HFFc6 (cell line): ENCODE measurements at places on chromosomes 1 and 21.

DNA sequence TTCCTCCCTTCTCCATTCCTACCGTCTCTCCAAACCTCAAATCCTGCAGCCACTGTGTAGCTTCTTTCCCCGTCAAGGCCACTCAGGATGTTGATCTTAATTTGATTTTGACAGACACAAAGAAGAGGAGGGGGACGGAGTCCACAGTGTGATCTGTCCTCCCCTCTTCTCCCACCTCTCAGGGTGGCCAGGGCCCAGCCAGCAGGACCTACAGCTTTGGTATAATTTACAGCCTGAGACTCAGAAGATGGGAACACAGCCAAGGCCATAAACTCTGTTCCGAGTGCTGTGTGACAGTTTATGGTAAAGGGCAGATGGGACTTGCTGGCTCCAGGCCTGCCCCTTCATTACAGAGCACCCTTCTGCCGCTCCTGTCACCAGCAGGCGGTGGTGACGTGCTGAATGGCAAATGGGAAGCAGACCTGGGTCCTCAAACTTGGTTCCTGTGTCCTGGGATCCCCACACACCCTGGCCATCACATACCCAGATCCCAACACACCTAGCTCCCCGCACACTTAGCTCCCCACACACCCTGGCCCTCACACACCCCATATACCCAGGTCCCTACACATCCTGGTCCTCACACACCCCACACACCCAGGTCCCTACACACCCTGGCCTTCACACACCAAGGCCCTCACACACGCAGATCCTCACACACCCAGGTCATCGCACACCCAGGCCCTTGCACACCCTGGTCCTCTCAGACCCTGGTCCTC lies 71.6 kb downstream of the CD2 start:
- no peak for DNase-seq

DNA sequence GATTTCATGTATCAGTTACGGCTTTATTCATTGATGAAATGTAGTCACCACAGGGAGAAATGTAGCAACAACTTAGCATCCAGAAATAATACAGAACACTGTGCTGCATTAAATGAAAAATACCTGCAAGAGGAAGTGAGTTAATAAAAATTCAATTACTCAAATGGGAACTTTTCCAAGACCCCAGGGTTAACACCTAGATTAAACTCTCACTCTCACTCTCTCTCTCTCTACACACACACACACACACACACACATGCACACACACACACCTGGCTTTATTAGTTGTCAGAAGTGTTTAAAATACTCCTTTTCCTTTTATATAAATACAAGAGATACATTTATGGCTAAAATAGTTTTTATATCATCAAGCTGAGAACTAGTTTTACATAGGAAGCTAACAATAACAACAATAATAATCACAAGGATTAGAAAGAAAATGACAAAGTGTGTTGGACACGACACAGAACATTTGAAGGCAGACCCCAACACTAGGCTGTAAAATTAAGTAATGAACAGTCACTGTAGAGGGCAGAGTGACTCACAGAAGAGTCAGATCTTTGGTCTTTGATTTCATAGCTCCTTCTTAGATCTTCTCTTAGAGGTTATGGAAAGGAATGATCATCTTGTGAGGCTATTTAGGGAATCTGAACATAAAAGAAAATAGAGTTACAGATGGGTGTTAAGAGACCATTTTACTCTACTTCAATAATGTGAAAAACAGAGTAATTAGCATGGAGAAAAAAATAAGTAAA lies 1266.0 kb upstream of the ADGRL2 start:
- DNase-seq: no peak

- no peak for DNase-seq
These were observed 240.6 kb downstream of the NUF2 start for GRCh38 chr1:163562355-163562754.

- DNase-seq: no peak
These were observed 84.3 kb downstream of the LTN1 start for GRCh38 chr21:28908351-28908750.

GRCh38 chr1:157829711-157830110 lies 9.8 kb upstream of the FCRL1 start:
- no peak for DNase-seq

DNA sequence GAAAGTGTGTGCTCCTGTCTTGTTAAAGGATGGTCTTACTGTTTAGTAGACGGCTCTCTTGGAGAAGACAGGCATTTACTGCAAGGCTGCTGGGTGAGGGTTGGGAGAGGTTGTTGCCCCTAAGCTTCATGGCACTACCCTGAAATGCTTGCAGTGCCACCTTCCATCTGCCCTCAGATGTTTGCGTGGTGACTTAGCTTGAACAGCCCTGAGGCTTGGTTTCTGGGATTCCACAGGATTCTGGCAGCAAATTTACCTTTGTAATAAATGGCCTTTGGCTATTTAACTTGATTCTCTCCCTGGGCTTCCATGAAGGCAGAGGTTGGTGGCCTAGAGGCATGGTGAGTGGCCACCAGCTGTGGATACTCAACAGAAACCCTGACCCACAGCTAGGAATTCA lies 11.6 kb downstream of the MTARC1 start:
- peak; percentile 9 for DNase-seq

DNA sequence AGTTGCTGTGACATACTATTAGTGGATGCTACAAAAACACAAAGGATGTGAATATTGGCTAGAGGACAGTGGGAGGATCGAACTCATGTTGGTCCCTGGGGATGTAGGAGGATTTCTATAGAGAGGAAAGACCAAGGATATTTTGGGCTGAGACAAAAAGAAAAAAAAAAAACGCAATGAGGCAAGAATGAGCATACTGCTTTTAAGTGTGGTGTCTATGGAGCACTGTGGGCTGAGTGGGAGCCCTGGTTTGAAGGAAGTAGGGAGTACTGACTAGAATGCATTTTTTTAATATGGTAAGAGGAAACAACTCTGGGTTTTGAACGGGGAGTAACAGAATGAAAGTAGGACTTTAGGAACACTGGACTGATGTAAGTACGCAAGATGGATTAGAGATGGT lies 450.7 kb downstream of the NEGR1 start:
- DNase-seq: no peak

DNA sequence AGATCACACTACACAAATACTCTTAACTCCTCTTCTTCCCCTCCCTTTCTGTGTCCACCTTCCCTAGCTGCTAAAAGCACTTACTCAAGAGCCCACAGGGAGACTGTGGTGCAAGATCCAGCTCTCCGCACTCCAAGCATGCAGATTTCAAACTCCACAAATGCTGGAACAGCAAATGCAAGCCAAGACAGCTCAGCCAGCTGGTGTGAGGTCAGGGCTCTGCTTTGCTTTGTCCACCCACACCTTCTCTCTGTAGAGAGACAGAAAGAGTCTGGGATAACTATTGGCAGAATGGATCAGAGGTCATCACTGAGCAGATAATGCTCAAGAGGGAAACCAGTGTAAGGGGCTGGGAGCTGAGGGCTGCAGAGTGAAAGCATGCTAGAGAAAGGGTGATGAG lies 45.2 kb upstream of the DPT start:
- DNase-seq: no peak

GRCh38 chr1:15916916-15917315 lies 59.0 kb downstream of the ZBTB17 start:
- no peak for DNase-seq

GRCh38 chr1:6447818-6448748 lies 17.9 kb downstream of the TNFRSF25 start:
- no peak for DNase-seq

- DNase-seq: peak; percentile 70
These were observed 177.0 kb downstream of the CLIC6 start for GRCh38 chr21:34845521-34846451.

GRCh38 chr1:51299185-51299885 lies 31.0 kb downstream of the TTC39A start:
- no peak for DNase-seq

DNA sequence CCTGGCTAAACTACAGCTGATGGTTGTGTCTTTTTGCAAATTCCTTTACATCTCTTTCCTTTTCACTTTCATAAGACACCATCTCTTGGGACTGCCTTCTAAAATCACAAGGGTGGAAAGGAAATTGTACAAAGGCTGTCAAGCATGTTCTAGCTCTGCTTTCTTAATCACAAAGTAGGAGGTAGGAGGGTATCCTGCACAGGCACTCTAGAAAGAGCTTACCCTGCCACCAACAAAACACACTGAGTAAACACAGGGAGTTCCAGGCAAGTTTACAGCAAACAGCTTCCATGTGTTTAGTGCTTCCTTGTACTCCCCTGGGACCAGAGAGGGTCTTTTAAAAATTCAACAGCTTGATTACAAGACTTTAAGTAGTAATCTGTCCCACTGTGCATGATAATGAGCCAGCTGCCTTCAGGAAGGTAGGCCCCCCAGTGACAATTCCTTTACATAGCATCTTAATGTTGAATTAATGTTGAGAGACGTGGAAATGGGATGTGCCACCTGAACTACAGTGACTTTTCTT lies 2.4 kb downstream of the PLPP3 start:
- no peak for DNase-seq

DNA sequence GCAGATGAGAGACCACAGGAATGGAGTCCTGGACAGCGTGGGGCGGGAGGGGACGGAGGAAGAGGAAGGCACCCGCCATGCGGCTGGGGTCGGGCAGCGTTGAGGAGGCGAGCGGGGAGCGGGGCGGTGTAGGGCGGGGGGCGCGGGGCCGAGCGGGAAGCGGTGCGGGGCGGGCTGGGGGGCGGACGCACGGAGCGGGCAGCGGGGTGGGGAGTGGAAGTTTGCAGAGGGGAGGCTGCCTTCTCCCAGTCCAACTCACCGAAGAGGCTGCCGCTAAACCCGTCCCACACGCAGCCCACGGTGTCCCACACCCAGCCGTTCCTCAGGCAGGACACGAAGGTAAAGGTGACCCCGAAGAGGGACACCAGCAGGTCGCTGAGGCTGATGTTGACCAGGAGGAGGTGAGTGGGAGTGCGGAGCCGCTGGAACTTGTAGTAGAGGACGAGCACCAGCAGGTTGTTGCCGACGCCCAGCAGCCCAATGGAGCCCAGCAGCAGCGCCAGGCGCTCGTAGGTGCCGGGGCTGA lies 483 bp downstream of the CHML start:
- DNase-seq: peak; percentile 11

GRCh38 chr1:244705261-244706234 lies 52.6 kb downstream of the DESI2 start:
- no peak for DNase-seq

DNA sequence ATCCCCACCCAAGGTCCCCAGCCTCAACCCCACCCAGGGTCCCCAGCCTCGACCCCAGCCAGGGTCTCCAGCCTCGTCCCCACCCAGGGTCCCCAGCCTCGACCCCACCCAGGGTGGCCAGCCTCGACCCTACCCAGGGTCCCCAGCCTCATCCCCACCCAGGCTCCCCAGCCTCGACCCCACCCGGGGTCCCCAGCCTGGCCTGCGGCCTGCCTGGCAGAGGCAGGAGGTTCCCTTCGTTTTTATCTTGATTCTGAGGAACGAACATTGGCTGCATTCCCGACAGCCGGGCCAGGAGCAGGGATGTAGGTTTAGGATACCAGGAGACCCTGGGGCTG lies 3.4 kb upstream of the PDE9A start:
- DNase-seq: no peak

DNA sequence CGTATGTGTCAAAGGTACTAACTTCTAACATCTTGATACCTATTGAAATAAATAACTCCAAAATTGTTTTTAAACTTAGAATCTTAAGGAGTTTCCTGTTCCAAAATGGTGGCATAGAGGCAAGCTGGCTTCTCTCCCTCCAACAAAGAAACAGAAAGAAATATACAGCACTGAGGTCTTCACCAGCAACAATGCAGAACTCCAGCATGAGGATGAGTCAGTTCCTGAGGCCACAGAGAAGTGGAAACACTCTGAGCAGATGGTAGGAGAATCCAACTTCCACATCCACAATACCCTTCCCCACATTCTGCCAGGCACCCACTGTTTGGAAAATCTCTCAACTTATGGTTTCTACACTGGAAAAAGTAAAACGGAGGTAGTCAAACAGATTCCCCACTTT lies 12.2 kb upstream of the PPIH start:
- no peak for DNase-seq

DNA sequence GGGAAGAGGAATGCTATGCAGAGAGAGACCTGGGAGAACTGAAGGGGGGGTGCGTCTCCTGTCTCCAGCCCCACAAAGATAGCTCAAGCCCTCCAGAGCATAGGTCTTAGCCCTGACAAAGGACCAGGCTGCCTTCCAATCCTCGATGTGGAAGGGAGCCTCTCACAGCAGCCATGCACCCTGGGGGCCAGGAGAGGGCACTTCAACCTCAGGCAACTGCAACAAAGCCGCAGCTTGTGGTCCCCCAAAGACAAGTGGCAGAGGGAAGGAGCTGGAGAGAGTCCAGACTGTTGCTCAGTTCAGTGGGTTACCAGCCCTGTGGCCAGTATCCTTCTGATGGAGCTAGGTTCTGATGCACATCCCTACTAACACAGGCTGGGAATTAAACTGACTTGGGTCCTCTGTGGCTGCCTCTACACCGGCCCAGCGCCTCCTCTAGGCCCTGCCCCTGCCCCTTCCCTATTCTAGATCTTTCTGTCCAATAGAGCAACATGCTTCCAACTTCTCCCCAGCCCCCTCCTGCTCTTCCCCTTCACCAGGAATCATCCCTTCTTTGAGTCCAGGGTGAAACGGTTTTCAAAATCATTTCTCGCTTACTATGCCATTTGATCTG lies 100.7 kb upstream of the SPATA6 start:
- no peak for DNase-seq

- DNase-seq: no peak
These were observed 34.7 kb upstream of the DNASE2B start for GRCh38 chr1:84363622-84364021.

- no peak for DNase-seq
These were observed 2.8 kb downstream of the MRTO4 start for GRCh38 chr1:19254416-19254815.

GRCh38 chr1:233664253-233664652 lies 50.3 kb downstream of the KCNK1 start:
- DNase-seq: no peak

DNA sequence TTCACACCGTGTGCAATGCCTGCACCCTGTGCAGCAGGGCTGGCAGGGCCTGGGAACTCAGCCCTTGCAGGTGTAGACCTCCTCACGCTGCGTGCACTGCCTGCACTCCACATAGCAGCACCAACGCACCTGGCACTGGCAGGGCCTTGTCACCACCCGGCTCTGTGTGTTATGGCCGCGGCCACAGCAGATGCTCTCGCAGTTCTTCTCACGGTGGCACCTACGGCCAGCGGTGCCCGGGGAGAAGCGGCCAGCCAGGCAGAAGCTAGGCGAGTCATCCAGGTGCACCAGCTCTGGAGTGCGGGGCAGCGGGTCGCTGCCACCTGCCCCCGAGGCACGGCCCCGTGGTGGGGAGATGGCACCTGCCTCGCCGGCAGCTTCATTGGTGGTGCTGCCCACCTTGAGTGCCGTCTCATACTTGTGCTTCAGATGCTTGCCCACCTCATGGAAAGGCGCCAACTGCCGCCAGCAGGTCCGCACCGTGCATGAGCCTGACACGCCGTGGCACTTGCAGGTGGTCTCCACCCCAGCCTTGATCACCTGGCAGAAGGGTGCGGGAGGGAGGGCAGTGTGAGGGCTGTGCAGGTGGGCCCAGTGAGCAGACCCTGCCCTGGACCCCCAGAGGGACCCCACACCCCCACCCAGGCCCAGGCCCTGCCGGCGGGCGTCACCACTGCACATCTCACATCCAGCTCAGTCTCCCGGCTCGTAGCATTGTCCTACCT lies 26.1 kb downstream of the WNT9A start:
- no peak for DNase-seq
